ENCODE measurements at places on chromosomes 12 and 14.

DNA sequence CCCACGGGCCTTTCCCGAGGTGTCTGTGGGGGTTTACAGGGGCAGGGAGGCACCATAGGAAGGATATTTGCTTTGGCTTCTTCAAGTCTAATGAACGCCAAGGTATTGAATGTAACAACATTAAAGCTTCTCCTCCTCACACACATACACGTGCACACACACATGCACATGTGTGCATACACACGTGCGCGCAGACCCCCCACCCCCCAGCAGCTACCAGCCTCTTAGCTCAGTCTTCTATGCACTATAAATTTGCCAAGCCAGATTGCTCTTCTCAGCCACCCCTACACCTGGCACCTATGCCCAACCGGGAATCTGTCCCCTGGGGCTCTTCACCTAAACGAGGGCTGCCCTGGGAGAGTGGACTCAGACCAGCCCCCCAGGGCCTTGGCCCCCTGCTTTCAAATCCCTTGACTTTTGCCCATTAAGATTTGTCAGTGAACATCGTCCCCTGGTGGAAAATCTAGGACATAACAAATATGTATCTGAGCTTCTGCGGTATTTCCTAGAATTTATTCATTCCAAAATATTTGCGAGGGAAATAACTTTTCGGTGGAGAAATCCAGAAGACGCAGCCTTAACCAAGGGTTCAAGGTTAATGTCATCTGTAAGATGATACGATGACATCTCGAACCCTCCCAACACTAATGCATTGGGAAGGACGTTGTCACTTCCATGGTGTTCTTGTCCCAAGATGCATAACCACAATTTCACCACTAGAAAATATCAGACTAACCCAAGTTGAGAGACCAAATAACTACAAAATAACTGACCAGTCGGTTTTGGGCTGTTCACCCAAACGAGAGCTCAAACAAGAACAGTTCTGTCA is 330.4 kb downstream of the MED13L start:
- no peak for DNase-seq

DNA sequence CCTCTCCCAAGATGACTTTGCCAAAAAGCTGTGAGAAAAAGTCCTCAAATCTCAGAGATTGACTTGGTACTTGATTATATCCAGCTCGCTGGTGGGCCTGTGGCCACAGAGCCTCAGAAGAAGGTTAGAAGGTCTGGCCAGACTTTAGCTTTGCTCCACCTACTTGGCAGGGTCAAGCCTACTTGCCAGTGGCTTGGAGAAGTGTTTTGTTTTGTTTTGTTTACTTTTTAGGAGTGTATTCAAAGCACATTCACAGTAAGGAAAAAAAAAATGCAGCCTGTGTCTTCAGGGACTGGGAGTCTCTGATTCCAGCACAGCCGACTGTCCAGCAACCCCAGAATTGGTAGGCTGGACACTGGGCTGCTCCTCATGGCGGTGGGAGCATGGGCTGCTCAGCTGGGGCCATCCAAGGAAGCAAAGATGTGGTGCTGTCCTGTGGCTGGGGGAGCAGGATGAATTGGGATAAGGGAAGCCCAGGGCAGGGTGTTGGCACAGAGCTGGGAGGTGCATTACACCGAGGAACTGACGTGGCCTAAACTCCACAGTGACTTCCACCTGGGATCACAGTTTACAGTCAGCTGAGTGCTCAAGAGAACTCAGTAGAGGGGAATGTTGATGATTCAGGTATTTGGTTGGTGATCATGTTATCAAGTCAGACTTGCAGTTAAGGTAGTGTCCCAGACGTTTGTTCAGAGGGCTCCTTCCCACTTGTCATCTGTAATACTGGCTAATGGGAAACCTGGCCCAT is 73.5 kb downstream of the PPP2R5C start:
- DNase-seq: no peak

DNA sequence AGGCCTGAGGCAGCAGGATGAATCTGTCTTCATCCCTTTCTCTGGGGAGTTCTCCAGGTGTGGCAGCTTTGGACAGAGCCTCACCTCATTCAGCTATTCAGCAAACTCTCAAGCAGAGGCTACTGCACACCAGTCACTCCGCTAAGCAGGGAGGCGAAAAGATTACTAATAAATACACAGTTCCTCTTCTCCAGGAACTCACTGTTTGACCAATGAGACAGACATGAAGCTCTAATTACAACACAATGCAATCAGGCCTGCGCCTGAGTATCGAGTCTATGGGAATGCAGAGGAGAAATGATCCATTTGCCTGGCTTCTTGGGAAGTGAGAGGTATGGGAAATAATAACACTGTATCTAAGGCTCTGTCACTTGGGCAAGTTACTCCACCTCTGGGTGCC is 178.1 kb downstream of the CRADD start:
- DNase-seq: no peak

- no peak for DNase-seq
These were observed 133.6 kb downstream of the TTLL5 start for GRCh38 chr14:75794615-75795038.

GRCh38 chr12:46219877-46220655 is 48.8 kb downstream of the SLC38A1 start:
- DNase-seq: no peak

- DNase-seq: no peak
These were observed 168.0 kb upstream of the ARID2 start for GRCh38 chr12:45561488-45561887.

All from kidney (tissue), 22 donors.